ENCODE measurements at places on chromosomes 4 and X. TPM values are rescaled to one million over a fixed set of nuclear protein-coding genes. Genes with fewer than 3 reads are reported as not detected.

DNA sequence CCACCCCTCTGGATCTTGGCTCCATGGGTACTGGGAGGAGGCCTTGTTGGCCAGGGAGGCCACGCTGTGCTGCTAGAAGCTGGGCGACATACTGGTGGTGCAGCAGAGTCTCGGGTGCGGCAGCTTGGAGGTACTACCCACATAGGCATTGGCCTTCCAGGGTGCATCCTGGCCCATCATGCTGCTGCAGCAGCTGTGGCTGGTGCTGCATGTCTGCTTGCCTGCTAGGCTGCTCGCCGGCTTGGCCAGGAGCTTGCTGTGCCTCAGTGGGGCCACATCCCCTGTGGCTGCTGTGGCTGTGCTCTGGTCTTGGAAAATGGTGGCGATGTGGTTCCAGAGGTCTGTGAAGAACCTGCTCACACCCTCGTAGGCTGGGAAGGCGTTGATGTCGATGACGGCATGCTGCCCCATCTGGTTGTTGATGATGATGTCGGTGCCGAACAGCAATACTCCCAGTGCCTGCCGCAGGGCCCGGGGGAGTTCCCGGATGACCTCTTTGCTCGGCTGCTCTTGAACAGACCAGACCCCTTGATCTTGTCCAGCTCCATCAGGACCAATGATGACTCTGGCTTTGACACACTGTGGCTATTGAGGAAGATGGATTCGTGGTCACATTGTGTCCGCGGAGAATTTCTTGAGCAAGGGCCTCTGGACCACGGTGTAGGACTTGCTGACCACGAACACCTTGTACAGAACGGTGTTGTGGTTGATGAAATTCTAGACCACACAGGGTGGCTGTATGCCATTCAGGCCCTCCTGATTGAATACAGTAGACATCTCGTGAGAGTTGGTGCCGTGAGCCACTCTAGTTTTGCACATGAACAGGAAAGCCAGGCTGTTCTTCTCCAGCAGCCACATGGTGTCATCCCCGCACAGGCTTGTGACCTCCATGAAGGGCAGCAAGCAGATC is 11.8 kb downstream of the RBM10 start:
- DNase-seq: no peak

- DNase-seq: no peak
These were observed 23.2 kb downstream of the VEGFC start for GRCh38 chr4:176769514-176769913.

- DNase-seq: no peak
These were observed 1282.3 kb upstream of the TENM3 start for GRCh38 chr4:180960743-180961401.

Gene HMX1
- total RNA-seq: 0.87 TPM

Gene IL13RA1
- 30.8 TPM for total RNA-seq

Gene KDM6A
- 102 TPM for total RNA-seq

Gene ACE2
- 0.09 TPM for total RNA-seq

Gene INTU
- 18.8 TPM for total RNA-seq

Measured in progenitor cell of endocrine pancreas (in vitro differentiated cells).